ENCODE measurements at places on chromosomes 1 and 21. TPM values are rescaled to one million over a fixed set of nuclear protein-coding genes. Genes with fewer than 3 reads are reported as not detected.

Gene PADI4
- total RNA-seq, result 118 TPM

Gene KLF18
- not detected for total RNA-seq

Gene NBPF6
- not detected for total RNA-seq

Gene NES
- total RNA-seq, result 96.3 TPM

Gene OLIG2
- not detected for total RNA-seq

Gene LYPD8
- not detected for total RNA-seq

Gene GPATCH2
- 15.0 TPM for total RNA-seq

- no peak for DNase-seq
Measured at GRCh38 chr1:38555130-38555529, 304.4 kb downstream of the RRAGC start.

DNA sequence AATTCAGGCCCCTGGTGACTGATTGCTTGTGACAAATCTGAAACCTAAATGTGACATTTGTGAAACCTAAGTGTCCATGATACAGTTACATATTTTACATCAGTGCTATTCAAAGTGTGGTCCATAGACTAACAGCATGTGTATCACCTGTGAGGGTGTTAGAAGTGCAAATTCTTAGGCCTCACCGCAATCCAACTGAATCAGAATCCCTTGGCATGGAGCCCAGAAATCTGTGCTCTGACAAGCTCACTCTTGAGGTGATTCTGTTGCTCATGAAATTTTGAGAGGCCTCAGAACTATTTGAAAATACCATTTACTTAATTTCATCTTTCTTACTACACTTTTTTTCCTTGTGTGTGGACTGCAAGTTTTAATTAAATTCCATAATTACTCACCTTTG lies 587.9 kb downstream of the ADGRL2 start:
- no peak for DNase-seq

DNA sequence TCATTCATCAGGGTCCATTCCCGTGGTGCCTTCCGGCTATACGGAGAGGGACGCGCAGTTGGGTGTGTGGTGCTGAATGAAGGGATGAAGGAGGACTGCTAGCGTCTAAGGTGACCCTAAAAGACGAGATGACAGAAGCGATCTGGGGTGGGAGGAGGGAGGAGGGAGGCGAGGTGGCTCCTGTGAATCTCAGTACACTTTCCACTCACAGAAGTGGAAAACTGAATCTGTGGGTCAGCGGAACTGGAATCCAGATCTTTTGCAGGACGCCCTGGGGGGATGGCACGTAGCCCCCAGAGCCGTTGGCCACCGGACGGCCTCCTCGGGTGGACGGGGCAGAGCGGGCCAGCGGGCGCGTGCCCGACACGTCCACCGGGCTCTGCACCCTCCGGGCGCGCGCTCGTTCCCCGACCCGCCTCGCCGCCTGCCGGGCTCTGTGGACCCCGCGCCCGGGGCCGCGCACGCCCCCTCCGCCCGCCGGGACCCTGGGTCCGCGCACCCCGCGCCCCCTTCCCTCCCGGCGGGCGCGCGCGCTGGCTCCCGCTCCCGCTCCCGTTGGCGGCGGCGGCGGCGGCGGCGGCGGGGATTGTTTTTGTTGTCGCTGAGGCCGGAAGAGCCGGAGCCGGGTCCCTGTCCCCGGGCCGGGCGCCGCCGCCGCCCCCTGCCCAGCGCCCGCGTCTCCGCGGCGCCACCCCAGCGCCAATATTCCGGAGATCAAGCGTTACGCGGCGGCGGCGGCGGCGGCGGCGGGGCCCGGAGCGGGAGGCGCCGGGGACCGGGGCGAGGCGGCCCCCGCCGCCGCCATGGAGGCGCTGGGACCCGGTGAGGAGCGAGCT lies at the start of gene AGO4:
TSS of gene AGO4 (plus strand) at position 403 of the 836 bp plus-strand sequence. CDS start at position 804, 401 bp downstream.
- peak; percentile 92 for DNase-seq

- DNase-seq, result no peak
Measured at GRCh38 chr1:54001591-54001990, 16.4 kb downstream of the LDLRAD1 start.

GRCh38 chr1:201709564-201710295 lies 119.2 kb upstream of the IPO9 start:
- peak; percentile 89 for DNase-seq

- DNase-seq, result no peak
Measured at GRCh38 chr1:230899841-230900251, 31.5 kb upstream of the C1orf198 start.

- no peak for DNase-seq
Measured at GRCh38 chr1:150976401-150976821, 1.8 kb upstream of the CERS2 start.

- DNase-seq, result no peak
Measured at GRCh38 chr1:75472089-75472970, 138.6 kb downstream of the SLC44A5 start.

DNA sequence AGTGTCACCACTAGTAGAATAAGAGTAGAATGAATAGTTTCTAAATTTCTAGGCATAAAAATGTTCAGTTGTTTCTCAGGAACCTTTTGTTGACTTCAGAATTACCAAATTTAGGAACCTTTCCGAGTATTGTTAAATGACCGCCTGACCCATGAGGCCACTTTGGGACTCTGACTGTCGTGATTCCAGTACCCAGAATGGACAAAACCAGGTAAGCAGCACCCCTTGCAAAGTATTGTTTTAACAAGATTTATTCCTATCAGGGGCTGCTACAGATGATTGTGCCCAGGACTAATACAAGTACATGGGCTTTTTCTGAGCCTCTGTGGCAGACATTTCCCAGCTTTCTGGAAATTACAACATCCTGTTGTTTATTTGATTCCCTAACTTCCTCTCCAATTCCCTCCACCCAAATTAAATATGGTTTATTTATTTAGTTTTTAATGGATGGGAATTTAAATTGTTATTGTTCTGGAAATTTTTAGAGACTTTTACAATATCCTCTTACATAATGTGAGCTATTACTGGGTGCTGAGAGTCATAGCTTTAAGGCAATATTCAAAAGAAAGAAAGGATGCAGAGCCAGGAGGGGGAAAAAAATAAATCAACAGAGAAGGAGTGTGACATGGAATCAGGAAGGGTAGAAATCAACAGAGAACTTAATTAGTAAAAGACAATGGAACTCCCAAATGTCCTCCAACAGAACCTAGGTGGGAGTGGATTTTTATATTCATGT lies 37.4 kb upstream of the NTPCR start:
- DNase-seq, result no peak

- DNase-seq, result peak; percentile 83
Measured at GRCh38 chr1:15020943-15021745, 132.4 kb upstream of the TMEM51 start.

GRCh38 chr1:37655274-37655673 lies 20.6 kb upstream of the RSPO1 start:
- no peak for DNase-seq

- no peak for DNase-seq
Measured at GRCh38 chr1:198417039-198417438, 123.4 kb downstream of the ATP6V1G3 start.

All from spleen (tissue), 13 donors.